ENCODE measurements at places on chromosomes 6 and 20.

- no peak overlapping the region for H3K4me3 ChIP-seq
- no peaks in the 10 kb centered on the region for H3K4me1 ChIP-seq
- no peak overlapping the region for H3K27ac ChIP-seq
- H3K27me3 ChIP-seq = peaks cover 20% of the 10 kb centered on the region
- no peak for DNase-seq
- no peaks in the 10 kb centered on the region for H3K36me3 ChIP-seq
Observed at GRCh38 chr6:32716396-32716795, 24.8 kb upstream of the HLA-DQA2 start.

- no peak for DNase-seq
- no peak overlapping the region for H3K27ac ChIP-seq
- H3K4me1 ChIP-seq = peaks cover 32% of the 10 kb centered on the region
- peak overlapping the region; percentile 9 for H3K4me3 ChIP-seq
- H3K27me3 ChIP-seq = no peaks in the 10 kb centered on the region
Observed at GRCh38 chr6:35454391-35455110, 2.4 kb downstream of the FANCE start.

- no peaks in the 10 kb centered on the region for H3K36me3 ChIP-seq
- no peak overlapping the region for H3K4me3 ChIP-seq
- no peak for DNase-seq
- no peak overlapping the region for H3K27ac ChIP-seq
- peaks cover 11% of the 10 kb centered on the region for H3K4me1 ChIP-seq
- peaks cover 4% of the 10 kb centered on the region for H3K27me3 ChIP-seq
Observed at GRCh38 chr6:12485837-12486236, 195.7 kb downstream of the EDN1 start.

GRCh38 chr6:21539621-21540100 lies 53.9 kb upstream of the SOX4 start:
- no peak for DNase-seq
- no peaks in the 10 kb centered on the region for H3K36me3 ChIP-seq
- H3K27me3 ChIP-seq = peaks cover 8% of the 10 kb centered on the region
- no peak overlapping the region for H3K27ac ChIP-seq
- no peak overlapping the region for H3K4me3 ChIP-seq

GRCh38 chr6:32937230-32937633 lies 3.6 kb downstream of the HLA-DMB start:
- no peak overlapping the region for H3K4me3 ChIP-seq
- peaks cover 33% of the 10 kb centered on the region for H3K4me1 ChIP-seq
- peaks cover 1% of the 10 kb centered on the region for H3K36me3 ChIP-seq
- no peaks in the 10 kb centered on the region for H3K27me3 ChIP-seq
- H3K27ac ChIP-seq = no peak overlapping the region

DNA sequence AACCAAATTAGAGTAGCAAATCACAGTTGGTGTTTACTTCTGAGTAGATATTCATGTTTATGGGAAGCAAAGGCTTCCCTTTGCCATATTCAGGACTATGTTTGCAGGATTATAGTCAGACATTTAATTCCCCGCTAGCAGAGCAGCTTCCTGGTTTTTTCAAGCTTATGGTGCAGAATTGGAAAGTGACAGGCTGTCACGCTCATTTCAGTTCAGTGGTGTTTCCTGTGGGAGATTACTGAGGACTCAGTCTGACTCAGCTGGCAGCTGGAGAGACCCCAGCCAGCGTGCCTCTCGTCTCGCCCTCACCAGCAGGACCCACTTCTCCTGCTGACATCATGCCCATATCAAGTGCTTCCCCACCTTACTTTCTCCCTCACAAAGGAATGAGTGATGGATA lies 85.1 kb downstream of the LYRM2 start:
- H3K36me3 ChIP-seq = peaks cover 3% of the 10 kb centered on the region
- H3K27ac ChIP-seq = no peak overlapping the region
- H3K27me3 ChIP-seq = peaks cover 1% of the 10 kb centered on the region

GRCh38 chr6:21522797-21523456 lies 70.6 kb upstream of the SOX4 start:
- H3K27me3 ChIP-seq = no peaks in the 10 kb centered on the region
- no peak overlapping the region for H3K27ac ChIP-seq
- H3K36me3 ChIP-seq = no peaks in the 10 kb centered on the region
